ENCODE measurements at places on chromosomes 2 and 18.

DNA sequence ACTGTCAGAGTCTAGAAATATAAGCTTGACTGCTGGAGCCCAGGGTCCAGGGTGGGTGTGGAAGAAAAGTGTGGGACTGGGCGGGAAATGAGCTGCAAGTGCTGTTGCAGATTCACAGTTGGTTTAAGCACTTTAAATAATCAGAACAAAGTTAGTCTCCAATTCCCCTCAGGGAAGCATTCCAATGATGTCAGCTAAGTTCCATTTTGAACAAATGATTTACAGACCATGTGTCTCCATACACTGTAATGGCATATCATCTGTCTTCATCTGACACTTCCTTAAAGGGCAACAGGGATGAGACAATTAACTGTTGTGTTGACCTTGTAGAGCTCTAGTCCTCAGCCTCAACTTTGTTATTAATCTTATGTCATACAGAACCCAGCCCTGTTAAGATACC is 31.5 kb upstream of the REG3A start:
- no peak for DNase-seq

DNA sequence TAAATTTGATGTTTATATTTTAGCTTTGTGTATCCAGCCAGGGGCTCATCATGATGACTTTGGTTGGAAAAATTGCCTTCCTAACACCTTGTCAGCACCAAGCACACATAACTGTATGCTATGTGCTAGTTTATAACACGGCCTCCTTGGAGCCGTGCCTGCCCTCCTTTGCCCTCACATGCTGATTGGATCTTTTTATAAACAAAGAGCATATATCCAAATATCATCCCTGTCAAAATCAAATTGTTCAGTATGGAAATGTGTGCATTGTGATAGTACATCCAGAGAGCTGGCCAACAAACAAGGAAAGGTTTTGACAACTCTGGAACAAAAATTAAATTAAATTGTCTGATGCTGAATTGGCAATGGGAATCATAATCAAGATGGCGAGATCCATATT is 241.5 kb downstream of the DCDC2C start:
- DNase-seq = no peak

DNA sequence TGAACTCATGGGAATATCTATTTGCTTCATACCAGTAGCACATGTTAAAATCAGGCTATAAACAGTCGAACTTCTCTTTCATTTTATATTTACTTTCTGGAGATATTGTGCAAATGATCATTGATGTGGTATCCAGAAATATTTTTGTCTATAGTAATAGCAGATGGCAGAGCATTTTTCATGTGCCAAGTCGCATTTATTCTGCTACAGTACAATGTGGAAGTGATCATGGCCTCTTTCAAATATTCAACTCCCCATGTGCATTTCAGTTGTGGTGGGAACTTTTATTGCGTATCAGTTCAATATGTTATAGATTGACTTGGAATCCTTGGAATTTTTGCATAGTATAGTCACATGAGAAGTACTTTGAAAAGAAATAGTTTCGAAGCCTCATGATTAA is 57.4 kb downstream of the RHBDD1 start:
- DNase-seq = no peak

- no peak for DNase-seq
These were observed 69.9 kb upstream of the STK39 start for GRCh38 chr2:168317282-168317681.

DNA sequence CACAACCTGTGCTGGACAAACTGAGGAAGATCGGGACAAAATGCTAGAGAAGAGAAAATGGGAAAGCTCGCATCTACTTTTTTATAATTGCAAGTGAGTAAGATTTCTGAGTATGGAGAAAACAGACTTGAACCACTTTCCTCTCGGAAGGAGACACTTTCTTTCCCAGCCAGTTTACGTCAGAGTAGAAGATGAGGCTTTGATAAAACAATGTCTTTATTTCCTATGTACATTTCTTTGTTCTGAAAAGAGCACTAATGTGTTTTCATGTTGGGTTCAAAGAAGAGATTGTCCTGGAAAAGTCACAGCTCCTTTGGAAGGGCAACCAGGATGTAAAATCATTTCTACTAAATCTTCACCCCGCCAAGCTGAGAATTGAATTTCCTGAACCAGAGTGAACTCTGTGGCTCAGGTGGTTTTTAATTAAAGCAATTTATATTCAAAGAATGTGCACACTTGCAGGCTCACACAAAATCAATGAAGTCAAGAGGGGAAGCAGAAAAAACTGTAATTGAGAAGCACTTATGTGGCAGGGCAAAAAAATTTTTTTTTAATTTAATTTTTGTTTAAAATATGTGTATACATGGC is 23.4 kb upstream of the ITGA6 start:
- DNase-seq = no peak

DNA sequence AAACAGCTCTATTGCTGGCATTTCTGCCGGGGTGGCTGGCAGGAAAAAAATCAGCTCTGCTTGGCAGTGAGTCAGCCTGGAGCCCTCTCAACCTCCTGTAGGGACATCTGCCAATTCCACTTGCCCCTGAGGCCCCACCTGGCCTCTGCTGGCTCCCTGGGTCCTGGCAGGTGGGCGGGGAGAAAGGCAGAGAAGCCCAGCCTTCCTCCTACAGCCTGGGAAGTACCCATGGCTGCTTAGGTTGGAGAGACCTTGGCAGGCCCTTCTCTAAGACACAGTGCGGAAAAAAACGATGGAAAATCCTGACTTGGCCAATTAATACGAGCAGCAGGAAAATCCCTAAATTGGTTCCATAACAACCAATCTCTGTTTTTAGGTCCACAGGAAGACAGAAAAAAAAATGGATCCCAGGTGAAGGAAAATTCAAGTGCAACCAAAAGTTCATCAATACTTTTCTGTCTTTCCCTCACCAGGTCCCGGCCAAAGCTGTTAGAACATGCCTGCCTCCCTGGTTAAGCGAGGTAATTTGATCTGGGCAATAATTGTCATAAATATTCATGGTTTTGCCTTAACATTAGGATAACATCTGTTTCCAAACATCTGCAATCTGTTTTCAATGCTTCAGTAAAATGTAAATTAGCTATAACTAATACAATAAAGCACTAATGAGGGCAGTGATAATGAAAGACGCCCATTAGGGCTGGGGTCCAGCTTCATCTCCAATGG is 245.9 kb downstream of the TFCP2L1 start:
- no peak for DNase-seq

GRCh38 chr2:240466579-240467148 is 31.2 kb downstream of the GPC1 start:
- DNase-seq = peak; percentile 5

DNA sequence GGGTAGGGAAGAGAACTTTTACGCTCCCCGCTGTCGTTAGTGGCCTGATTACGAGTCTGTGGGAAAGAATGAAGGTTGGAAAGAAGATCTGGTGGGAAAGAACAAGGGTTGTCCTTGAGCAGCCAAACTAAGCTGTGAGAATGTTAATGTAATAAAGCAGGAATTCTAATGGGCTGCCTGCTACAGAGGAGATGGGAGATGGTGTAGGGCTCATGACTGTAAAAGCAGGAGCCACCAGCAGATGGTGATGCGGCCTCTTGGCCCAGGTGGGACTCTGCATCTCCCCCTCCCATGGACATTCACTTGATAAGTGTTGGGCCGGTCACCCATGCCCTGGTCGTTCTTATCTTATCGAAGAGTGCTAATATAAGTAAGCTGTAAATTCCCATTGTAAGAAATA is 150.0 kb downstream of the NEDD4L start:
- DNase-seq = no peak

- DNase-seq = no peak
These were observed 94.3 kb upstream of the TEX51 start for GRCh38 chr2:126804347-126804746.

DNA sequence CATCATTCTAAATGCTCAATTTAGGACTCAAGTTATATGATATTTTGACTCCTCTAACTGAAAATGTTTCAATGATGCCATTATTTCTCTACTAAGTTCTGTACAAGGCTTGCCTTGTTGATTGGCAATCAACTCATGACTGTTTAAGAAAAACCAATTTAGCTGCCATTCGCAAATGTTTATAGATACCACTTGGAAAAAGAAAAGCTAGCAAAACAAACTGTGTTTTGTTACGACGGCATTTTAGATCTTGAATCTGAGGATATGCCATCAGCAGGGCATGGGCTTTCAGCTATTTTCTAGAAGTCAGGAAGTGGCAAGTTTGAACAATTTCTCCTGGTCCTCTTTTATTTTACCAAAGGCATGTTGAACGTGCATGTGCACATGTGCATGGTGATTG is 65.3 kb downstream of the MREG start:
- DNase-seq = no peak

- peak; percentile 85 for DNase-seq
These were observed 63.5 kb upstream of the CTLA4 start for GRCh38 chr2:203804070-203804469.

- no peak for DNase-seq
These were observed 799.7 kb downstream of the LRP1B start for GRCh38 chr2:141331127-141331526.

GRCh38 chr18:63730773-63731172 is 28.0 kb downstream of the SERPINB11 start:
- DNase-seq = no peak

Data from AG08396 (cell line).